HepG2 (cell line): ENCODE measurements at places on chromosomes 2 and 18.
A peak's percentile ranks its signal among the peaks of the same experiment; 100 is the strongest.

DNA sequence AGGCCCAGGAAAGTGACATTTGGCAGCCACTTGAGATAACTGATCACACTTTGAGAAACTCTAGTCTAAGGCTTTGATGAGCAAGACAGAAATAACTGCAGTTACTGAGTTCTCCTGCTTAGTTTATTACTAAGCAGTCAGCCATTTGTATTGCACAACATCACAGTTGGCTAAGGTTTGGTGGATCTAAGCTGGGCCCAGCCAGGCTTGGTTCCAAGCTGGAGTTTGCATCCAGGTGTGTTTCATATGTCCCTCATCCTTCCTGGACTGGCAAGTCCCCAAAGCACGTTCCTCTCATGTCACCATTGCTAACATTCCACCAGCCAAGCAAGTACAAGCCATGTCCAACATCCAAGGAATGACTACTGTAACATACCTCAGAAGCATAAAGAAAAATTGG lies 71.3 kb upstream of the ZNF532 start:
- DNase-seq, result no peak

DNA sequence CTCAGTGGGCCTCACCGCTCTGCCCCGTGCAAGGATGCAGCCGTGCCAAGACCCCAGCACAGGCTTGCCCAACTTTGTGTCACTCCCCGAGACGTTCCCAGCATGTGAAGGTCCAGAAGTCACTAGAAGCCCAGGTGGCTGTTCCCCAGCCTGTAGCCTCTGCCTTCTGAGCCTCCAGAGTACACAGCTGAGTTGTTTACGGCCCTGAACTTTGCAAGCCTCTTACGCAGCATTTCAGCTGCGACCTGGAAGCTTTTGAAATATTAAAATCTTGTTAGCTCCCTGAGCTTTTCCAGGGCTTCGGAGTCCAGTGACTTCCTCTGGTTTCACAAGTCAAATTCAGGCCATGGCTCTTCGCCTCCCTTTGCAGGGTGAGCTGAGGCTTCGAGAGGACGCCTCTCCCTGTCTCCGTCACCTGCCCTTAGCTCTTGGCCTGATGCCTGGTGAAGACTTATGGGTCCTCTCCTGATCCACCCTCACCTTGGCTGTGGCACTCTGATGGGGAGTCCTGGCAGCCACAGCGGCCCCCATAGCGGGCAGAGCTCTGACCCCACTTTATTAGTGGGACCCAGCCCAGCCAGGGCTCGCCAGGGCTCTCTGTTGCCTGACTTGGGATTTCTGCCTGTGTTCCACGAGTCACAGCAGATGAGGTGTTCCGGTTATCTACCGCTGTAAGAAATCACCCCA lies 76.5 kb upstream of the HPCAL1 start:
- no peak for DNase-seq

GRCh38 chr18:44709307-44710126 lies 28.8 kb downstream of the SETBP1 start:
- no peak for DNase-seq

DNA sequence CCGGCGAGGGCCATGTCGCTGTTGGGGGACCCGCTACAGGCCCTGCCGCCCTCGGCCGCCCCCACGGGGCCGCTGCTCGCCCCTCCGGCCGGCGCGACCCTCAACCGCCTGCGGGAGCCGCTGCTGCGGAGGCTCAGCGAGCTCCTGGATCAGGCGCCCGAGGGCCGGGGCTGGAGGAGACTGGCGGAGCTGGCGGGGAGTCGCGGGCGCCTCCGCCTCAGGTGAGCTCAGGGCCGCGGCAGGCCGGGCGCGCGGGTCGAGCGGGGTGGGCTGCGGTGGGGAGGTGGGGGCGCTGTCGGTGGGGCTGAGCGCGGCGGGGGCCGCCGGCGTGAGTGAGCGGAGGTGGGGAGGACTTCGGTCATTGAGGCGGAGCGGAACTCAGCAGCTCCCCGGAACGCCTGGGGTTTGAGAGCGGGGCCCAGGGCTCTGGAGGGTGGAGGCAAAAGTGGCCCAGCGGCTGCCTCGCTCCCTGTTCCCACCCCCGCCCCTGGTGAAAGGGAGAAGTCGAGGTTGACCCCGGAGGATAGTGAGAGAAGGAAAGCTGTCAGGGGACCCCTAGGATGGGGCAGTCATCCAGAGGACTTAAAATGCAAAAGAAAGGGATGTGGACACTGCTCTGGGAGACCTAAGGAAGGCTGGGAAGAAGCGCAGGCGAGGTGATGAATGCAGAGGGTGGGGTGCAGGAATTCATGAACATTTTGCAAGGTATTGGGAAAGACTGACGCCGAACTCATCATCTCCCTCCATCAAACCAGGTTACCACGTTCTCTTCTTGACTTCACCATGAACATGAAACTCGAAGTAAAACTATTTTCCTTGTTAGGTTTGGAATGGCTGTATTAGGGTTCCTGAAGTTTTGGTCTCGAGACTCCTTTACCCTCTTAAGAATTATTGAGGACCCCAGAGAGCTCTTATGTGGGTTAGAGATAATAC lies 633 bp downstream of the MALT1 start:
- DNase-seq, result peak; percentile 32

GRCh38 chr2:70766357-70767078 lies 1.5 kb downstream of the ADD2 start:
- DNase-seq, result no peak

GRCh38 chr2:36618381-36618780 lies 20.4 kb upstream of the FEZ2 start:
- peak; percentile 83 for DNase-seq

GRCh38 chr18:49052891-49053644 lies 102.3 kb upstream of the SMAD7 start:
- DNase-seq, result no peak

GRCh38 chr18:48308755-48309575 lies 100.2 kb downstream of the ZBTB7C start:
- no peak for DNase-seq
